ENCODE measurements at places on chromosomes 3 and 15.

DNA sequence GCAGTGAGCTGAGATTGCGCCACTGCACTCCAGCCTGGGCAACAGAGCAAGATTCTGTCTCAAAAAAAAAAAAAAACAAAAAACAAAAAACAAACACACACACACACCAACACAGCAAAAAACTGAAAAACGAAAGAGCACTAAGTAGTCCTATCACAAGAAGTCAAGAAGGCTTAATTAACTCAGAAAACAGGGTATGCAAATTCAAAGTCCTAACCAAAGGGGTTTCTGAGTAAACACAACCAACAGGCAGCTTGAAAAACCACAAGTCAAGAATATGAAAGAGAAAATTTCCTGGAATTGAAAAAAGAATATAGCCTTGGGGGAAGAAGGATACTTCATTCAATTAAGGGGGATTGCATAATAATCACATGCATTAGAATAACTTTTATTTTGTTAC is 37.7 kb upstream of the PARP14 start:
- DNase-seq, result no peak

GRCh38 chr3:42756681-42757213 is 16.3 kb downstream of the CCDC13 start:
- DNase-seq, result no peak

- DNase-seq, result no peak
Measured at GRCh38 chr15:85763157-85763556, 31.6 kb downstream of the KLHL25 start.

GRCh38 chr15:77483425-77484140 is 62.9 kb downstream of the HMG20A start:
- no peak for DNase-seq

DNA sequence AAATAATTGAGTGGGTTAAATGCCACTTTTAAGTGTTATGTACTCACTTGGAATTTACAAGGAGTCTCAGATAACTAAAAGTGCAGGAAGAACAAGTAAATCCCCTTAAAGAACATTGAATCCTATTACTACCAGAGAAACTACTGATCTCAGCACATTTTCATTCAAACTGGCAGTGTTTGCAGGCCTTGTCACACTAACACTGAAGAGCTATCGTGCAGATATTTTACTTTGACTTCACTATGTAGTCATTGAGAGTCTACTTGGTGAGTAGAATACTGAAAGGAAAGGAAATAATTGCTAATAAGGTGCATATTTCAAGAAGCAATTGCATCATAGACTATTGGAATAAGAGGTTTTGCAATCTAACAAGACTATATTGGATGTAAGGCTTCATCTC is 721.4 kb upstream of the CBLB start:
- no peak for DNase-seq

- no peak for DNase-seq
Measured at GRCh38 chr3:88033079-88033478, 25.7 kb downstream of the CGGBP1 start.

GRCh38 chr3:189740156-189740555 is 109.0 kb downstream of the TP63 start:
- no peak for DNase-seq

GRCh38 chr3:61985020-61985419 is 388.3 kb downstream of the FEZF2 start:
- no peak for DNase-seq

GRCh38 chr15:51992953-51993352 is 21.4 kb upstream of the LEO1 start:
- DNase-seq, result no peak

- DNase-seq, result no peak
Measured at GRCh38 chr15:71713191-71713809, 97.1 kb upstream of the NR2E3 start.

- DNase-seq, result no peak
Measured at GRCh38 chr3:36762918-36763849, 1.2 kb downstream of the DCLK3 start.

GRCh38 chr15:101573951-101574350 is 78.2 kb downstream of the TM2D3 start:
- no peak for DNase-seq

GRCh38 chr3:7396534-7396933 is 535.6 kb downstream of the GRM7 start:
- DNase-seq, result no peak

- DNase-seq, result no peak
Measured at GRCh38 chr3:105615814-105616213, 249.1 kb downstream of the ALCAM start.

DNA sequence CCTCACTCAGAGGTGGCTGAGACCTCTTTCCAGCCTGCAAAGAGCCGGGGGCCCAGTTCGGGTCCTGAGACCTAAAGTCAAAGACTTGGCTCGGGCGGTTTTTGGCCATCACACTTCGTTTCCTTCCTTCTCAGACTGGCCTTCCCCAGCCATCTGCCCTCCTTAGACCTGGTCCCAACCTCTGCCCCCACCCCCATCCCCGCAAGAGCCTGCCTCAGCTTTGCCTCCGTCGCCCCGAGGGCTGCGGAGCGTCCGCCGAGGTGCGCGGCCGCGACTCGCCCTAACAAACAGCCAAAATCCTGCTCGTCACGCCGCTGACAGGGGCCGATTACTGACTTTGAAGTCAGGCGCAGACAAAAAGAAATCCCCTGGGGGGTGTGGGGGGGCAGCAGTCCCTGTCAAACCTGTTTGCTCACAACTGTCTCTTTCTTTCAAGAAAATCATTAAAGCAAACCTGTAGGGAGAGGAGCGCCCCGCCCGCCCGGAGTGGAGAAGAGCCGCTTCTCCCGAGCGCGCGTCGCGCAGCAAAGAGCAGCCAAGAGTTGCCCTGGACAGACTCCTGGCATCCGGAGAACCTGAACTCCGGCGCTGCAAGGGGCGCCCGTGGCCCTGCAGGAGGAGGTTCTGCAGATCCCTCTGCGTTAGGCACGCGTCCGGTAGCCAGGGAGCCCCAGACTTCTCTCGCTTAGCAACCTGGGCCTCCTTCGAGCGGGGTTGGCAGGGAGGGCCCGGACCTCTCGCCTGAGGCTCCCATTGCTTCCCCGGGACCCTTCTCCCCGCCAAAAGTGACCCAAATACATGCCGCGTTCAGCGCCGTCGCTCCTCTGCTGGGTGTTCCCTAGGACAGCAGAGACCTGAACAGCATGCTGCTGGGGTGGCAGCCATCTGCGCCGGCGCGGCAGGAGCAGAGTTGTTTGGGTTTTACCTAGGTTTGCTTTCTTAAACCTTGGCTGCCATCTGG is 4.5 kb downstream of the SOX14 start:
- DNase-seq, result peak; percentile 36

DNA sequence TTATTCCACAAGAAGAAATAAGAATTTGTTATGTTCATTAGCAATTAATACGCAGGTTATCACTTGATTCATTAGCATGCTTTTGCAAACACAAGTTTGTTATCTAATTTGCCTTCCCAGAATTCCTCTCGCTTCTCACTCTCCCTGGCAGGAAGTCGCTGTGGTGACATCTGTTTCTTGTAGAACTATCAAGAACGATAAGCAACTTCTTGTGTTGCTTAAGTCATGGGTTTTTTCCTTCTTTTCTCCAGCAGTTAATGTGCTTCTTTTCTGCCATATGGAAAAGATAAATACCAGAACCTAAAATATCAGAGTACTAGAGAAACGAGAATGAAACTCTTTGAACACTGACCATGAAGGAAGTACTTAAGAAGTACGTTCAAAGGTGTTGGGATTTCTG is 99.8 kb upstream of the CHMP2B start:
- no peak for DNase-seq

- DNase-seq, result no peak
Measured at GRCh38 chr3:182796310-182796709, 3.0 kb downstream of the ATP11B start.

- DNase-seq, result no peak
Measured at GRCh38 chr3:12832350-12833221, 8.8 kb downstream of the RPL32 start.

GRCh38 chr15:90857883-90858443 is 10.4 kb upstream of the FURIN start:
- DNase-seq, result no peak

- DNase-seq, result no peak
Measured at GRCh38 chr3:120469440-120469839, 18.6 kb upstream of the FSTL1 start.

DNA sequence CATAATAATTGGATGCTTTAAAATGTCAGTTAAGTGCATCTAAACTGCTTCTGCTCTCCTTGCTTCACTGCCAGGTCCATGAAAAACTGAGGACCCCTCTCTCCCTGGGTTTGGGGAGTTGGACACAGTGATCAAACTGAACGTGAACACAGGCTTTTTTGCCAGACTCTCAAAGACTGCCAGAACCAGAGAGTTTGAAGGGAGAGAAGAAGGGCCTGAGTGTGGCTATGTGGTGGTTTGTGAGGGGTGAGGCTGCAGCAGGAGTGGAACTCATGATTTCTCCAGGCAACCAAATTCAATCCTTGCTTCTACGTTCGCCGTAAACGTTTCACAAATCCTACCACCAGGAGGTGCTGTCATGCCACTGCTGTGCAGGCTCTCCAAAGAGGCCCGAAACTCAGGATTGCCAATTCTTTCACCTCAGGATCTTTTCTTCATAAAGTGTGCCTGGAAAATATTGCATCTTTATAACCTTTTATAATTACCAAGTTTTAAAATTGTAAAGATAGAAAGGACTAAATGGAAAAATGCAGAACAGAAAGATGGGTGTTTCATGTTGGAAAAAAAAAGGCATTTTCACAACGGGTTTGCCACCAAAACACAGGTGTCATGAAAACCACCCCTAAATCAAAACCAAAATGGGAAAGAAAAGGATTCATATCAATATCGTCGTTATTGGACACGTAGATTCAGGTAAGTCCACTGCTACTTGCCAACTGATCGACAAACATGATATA is 19.7 kb downstream of the TM4SF4 start:
- DNase-seq, result no peak

DNA sequence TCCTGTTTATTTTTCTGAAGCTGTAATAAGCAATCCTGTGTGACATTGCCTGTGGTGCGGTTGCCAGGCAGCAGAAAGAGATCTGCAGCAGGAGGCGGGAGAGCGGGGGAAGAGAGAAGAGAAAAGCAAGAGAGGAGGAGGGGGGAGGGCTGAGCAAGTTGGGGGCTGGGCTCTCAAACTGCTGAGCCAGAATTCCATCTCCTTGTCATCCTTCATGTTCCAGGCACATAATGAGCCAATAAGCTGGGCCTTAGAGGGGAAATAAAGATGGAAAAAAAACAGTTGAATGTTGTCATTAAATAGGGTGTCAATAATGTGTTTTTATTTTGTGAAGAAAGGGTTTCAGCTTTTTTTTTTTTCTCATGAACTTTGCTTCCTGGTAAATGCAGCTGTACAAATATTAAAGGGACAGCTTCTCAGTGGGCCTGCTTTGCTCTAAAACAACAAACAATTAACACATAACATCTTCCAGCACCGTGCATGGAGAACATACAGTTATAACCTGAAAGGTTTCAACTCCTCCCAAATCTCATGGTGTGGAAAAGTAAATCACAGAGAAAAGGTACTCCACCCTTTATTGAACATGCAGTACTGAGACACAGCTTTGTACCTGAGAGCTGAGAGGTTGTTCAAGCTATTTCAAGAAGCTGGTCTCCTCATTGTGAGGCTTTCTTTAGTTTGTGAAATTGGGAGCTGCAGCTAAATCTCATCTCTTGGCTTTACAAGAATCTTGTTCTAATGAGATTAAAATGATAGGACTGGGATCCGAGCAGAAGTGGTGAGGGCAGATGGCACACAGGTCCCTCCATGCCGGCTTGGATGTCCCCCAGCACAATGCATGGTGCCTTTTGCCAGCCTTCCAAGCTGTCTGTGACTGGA is 451.1 kb upstream of the KCNMB2 start:
- no peak for DNase-seq

DNA sequence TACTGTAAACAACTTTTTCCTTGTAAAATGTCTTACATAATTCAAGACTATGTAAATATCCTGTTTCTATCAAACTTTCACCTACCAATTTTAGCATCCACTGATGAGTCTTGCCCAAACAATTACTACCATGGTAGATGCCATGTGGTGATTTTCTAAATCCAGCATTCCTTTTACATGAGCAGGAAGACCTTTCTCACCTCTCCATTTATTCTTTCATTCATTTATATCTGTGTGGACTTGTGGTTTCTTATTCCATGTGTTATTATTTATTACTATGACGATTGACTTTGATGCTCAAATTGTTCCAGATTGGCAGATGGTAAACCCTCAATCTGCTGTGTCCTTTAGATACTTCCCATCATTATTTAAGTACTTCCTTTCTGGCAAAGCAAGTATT is 62.4 kb downstream of the IFT57 start:
- DNase-seq, result no peak

DNA sequence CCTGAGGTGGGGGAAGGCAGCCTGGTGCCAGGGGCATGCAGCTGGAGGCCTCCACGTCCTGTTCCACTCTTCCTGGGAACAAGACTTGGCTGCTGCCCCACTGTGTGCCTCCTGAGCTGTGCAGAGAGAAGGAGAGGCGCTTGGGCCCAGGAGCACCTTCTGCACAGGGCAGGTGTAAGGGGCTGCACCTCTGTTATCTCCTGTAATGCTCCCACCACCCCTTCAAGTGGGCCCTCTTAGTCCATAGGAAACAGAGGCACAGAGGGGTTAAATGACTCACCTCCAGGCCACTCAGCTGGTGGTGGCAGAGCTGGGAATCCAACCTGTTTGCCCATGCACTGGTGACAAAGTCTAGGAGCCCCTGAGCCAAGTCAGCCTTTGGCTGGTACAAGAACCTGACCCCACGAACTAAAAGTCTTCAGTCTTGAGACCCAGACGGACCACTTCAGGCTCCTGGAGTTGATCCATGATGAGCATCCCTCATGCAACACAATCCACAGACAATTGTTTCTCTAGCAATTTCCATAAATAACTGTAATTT is 93.2 kb downstream of the IQSEC1 start:
- no peak for DNase-seq

DNA sequence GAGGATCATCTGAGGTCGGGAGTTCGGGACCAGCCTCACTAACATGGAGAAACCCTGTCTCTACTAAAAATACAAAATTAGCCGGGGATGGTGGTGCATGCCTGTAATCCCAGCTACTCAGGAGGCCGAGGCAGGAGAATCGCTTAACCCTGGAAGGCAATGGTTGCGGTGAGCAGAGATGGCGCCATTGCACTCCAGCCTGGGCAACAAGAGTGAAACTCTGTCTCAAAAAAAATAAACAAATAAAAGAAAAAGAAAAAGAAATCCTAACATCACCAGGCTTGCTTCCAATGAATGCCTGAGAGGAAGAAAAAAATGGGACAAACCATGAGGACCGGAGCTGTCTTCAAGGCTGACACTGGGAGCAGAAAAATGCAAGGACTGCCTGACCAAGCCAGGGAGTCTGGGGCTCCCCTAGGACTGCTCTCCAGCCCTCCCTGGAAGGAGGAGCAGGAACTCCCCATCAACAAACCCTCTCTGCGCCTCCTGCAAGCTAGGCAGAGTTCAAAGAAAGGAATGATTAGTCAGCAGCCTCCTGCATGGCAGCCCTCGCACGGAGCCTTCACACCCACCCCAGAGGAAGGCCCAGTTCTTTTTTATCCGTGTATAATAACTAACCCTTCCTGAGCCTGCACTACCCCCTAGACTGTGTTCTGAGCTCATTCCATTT is 55.4 kb downstream of the NUP210 start:
- no peak for DNase-seq

- DNase-seq, result no peak
Measured at GRCh38 chr3:10428406-10429091, 76.8 kb downstream of the ATP2B2 start.

- DNase-seq, result no peak
Measured at GRCh38 chr3:160372780-160373179, 26.2 kb downstream of the IFT80 start.
